ENCODE measurements at places on chromosomes 4 and X.

- no peak for DNase-seq
Observed at GRCh38 chrX:97389761-97390192, 506.1 kb downstream of the RPA4 start.

- DNase-seq, result no peak
Observed at GRCh38 chr4:127446427-127446885, 186.3 kb upstream of the INTU start.

DNA sequence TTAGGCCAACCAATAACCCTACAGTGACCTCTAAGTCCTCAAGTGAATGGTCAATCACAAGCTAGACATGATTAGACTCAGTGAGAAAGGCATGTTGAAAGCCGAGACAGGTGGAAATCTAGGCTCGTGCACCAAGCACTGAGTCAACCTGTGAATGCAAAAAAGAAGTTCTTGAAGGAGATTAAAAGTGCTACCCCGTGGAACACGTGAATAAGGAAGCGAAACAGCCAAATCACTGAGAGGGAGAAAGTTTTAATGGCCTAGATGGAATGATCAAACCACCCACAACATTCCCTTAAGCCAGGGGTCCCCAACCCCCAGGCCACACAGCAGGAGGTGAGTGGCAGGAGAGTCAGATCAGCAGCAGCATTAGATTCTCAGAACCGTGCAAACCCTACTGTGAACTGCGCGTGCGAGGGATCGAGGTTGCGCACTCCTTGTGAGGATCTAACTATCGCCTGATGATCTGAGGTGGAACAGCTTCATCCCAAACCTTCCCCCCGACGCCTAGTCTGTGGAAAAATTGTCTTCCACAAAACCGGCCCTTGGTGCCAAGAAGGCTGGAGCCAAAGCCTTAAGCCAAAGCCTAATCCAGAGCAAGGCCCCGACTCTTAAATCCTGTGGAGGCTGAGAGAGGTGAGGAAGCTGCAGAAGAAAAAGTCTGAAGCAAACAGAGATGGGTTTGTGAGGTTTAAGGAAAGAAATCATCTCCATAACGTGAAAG lies 19.5 kb upstream of the PDE6B start:
- DNase-seq, result no peak

DNA sequence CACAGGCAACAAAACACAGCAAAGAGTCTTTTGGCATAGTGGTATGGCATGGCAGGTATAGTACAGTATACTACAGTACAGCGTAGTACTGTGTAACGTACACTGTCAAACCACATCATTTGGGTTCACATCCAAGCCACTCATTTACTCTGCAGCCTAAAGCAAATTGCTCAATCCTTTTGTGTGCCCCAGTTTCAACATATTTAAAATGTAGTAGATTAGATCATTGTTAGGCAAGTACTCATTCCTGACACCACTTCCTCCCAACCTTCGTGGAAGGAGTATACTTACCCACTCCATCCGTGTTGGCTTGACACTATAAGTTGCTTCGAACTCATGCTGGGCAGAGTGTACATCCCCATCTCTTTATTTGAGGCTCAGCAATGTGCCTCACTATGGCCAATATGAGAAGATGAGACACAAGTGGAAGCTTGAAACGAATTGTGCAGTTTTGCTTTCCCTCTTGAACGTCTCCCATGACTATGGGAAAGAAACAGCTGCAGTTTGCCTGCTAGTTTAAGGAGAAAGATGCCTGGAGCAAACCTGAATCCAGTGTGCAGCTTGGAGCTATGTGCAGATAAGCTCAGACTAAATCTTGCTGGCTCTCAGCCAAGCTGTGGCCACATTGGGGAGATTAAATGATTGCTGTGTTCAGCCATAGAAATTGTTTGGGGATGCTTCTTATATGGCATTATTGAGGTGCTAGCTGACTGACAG lies 85.7 kb upstream of the TBL1X start:
- DNase-seq, result no peak

- DNase-seq, result no peak
Observed at GRCh38 chr4:128347175-128347868, 59.7 kb upstream of the PGRMC2 start.

DNA sequence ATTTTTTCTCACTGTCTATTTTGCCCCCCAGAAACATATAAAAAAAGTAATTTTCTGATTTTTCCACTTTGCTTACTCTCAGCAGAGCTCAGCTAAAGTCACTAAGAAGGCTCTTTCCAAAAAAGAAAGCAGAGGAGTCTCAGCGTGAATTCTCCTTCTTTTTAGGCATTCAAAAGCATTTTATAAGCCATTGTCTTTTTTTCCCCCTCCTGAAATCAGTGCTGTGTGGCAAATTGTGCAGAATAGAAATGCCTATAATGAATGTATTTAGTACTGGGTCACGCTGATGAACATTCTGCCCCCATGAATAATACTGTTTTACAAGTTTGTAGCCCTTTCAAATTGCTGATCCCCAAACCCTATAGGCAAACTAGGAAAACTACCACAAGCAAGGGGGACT lies 1.6 kb upstream of the PCDH18 start:
- DNase-seq, result no peak

DNA sequence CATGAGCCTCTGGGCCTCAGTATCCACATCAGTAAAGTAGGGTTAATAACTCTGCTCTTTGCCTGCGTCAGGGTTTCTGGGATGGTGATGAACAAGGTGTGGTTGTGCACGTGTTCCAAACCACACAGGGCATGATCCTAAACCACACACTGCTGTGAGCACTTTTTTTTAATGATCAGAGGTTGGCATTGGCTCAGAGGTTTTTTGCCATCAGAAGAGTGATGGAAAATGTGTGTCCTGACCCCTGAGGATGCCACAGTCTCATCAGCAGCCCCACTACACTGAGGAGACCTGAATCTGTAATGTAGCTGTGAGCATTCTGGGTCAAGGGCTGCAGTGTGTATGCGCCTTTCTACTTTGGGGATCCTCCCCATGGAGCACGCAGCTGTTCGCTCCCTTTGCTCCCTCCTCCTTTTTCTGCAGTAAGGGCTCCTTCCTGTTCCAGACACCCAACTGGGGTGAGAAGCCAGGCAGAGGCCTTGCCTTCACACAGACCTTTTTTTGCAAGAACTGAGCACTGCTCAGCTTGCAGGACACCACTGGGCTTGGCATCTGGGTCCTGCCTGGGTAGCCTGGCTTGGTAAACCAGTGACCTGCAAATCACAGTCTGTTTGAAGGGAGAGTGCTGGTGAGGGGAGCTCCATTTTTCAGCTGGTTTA lies 87.5 kb downstream of the MAMLD1 start:
- no peak for DNase-seq

- DNase-seq, result no peak
Observed at GRCh38 chr4:1297023-1297395, 7.3 kb downstream of the MAEA start.

DNA sequence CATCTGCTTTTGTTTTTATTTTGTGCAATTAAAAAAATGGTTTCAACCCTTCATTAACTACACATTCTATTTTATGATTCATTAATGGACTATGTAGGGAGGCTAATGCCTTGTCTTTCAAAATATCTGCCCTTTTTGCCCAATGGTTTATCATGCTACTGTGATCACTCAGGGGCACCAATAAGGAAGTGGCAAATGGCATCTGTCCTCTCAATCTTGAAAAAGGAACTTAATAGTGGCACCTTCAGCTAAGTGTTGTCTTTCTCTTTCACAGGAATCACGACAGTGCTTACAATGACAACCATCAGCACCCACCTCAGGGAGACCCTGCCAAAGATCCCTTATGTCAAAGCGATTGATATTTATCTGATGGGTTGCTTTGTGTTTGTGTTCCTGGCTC lies 57.1 kb downstream of the COMMD8 start:
- no peak for DNase-seq

- DNase-seq, result no peak
Observed at GRCh38 chrX:9149501-9150245, 115.7 kb upstream of the FAM9B start.

- no peak for DNase-seq
Observed at GRCh38 chrX:110046001-110046400, 43.1 kb downstream of the TMEM164 start.

All from NCI-H1436 treated with DMSO at 0.1 percent for 48 hours (cell line).